ENCODE measurements at places on chromosomes 12 and 14. TPM values are rescaled to one million over a fixed set of nuclear protein-coding genes. Genes with fewer than 3 reads are reported as not detected.

TAS2R19 gene
- total RNA-seq: 0.21 TPM

MSRB3 gene
- 6.6 TPM for total RNA-seq

KRT71 gene
- total RNA-seq: not detected

RAD9B gene
- total RNA-seq: 0.21 TPM

AQP5 gene
- not detected for total RNA-seq

P3H3 gene
- total RNA-seq: 29.5 TPM

PRKD1 gene
- total RNA-seq: 4.4 TPM

MIP gene
- total RNA-seq: not detected

RIPK3 gene
- not detected for total RNA-seq

DPY19L2 gene
- 2.5 TPM for total RNA-seq

Measured in H4 (cell line).